ENCODE measurements at places on chromosomes 4 and X. TPM values are rescaled to one million over a fixed set of nuclear protein-coding genes. Genes with fewer than 3 reads are reported as not detected.

DNA sequence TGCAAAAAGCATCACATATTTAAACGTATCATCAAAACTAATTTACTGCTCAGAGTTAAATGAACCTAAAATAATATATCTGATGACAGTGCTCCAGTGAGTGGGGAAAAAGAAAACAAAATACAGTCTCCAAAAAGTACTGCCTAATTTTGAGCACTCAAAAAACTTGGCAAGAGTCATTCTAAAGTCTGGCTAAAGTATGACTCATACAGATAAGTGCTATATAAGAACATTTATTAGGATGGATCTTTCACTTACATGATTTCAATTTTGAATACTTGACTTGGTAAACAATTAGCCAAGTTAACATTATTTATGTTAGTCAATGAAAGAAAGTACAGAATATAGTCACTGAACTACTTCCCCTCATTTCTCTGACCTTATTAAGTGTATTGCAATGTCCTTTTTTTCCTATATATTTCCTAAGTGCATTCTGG, 27.2 kb downstream of the FBXO8 start:
- no peak for DNase-seq

- DNase-seq, result no peak
Measured at GRCh38 chr4:147643616-147644015, 26.4 kb downstream of the TMEM184C start.

FAM9B gene
- not detected for polyA plus RNA-seq

ABCD1 gene
- 22.5 TPM for polyA plus RNA-seq

GRCh38 chrX:17380221-17380620, 5.2 kb downstream of the NHS start:
- no peak for DNase-seq

STBD1 gene
- 0.27 TPM for polyA plus RNA-seq

- no peak for DNase-seq
Measured at GRCh38 chr4:182928061-182928460, 10.9 kb upstream of the DCTD start.

GRCh38 chr4:73606465-73606974, 13.7 kb downstream of the RASSF6 start:
- no peak for DNase-seq

- DNase-seq, result no peak
Measured at GRCh38 chr4:7021930-7022664, 21.1 kb upstream of the TADA2B start.

BMX gene
- polyA plus RNA-seq, result 0.09 TPM

ABCG2 gene
- not detected for polyA plus RNA-seq

DNA sequence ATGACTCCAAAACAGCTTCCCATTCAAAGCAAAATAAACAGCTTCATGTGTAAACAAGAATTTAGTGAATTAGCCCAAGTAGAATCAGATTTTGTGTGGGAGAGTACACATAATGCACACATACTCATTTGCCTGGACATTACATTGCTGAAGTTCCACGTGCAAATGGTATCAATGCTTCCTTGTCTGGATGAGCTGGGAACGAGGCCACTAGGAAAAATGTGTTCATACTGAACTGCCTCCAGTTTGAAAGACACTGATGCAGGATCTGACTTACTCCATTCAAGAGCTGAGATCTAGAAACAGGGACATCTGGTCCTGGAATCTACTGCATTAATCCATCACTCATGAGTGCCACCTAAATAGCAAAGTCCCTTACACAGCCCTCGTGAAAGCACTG, 228.0 kb downstream of the APBB2 start:
- no peak for DNase-seq

GRCh38 chr4:189032606-189033338, 893.5 kb downstream of the TRIML1 start:
- DNase-seq, result no peak

ANK2 gene
- polyA plus RNA-seq, result not detected

- DNase-seq, result no peak
Measured at GRCh38 chr4:188854436-188854835, 715.2 kb downstream of the TRIML1 start.

DNA sequence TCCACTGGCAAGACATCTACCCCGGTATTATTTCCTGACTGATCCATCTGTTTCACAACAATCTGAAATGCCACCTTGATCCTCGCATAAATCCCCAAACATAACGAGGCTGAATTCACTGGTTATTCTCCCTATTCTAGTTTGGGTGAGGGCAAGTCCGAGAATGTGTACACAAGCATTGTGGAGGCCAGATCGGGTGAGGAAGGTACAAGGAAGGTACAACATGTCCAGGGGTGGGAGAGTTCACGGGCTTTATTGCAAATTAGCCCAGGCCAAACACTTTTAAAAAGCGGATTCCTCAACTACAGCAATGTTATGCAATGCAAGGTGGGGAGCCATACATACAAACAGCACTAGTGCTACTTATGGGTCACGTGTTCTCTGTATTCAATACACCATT, 82.0 kb upstream of the STS start:
- DNase-seq, result no peak

DNA sequence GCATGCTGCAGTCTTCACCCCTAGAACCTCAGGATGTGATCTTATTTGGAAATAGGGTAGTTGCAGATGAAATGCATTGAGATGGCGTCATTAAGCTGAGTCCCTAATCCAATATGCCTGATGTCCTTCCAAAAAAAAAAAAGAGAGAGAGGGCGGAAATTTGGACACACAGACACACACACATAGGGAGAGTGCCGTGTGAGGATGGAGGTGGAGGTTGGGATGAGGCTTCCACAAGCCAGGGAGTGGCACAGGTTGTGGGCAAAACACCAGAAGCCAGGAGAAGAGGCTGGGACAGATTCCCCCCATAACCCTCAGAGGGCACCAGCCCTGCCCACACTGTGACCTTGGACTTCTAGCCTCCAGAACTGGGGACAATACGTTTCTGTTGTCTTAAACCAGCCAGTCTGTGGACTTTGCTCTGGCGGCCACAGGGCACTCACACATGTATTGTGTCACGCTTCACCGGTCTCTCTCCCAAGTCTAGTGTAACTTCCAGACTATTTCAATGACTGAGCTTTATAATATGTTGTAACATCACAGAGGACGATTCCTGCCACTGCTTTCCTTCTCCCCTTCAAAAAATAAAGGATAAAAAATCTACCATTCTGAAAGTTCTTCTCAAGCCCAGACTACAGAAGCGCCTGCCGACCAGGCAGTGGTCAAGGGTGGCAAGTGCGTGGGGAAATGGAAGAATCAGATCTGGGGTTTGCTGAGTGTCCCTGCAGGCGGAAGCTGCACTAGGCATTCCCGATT, 35.8 kb upstream of the MAN2B2 start:
- no peak for DNase-seq

DNA sequence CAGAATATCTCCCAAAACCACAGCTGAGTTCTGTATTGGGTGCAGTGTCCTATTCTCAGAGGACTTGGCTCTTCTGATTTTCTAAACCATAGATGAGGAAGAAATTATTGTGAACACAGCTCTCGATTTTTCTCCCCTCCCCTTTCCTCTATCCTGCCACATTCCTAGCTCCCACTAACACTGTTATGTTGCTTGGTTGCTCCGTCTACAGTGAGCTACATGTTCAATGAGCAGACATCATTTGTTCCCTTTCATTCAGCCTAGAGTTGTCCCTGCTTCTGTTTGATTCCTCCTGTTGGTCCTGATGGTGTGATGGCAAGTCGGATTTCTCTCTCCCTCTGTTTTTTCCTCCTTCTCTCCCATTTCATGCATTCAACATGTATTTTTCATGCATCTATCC, 65.9 kb downstream of the DIPK2B start:
- no peak for DNase-seq

IKBKG gene
- polyA plus RNA-seq, result 31.3 TPM

DNA sequence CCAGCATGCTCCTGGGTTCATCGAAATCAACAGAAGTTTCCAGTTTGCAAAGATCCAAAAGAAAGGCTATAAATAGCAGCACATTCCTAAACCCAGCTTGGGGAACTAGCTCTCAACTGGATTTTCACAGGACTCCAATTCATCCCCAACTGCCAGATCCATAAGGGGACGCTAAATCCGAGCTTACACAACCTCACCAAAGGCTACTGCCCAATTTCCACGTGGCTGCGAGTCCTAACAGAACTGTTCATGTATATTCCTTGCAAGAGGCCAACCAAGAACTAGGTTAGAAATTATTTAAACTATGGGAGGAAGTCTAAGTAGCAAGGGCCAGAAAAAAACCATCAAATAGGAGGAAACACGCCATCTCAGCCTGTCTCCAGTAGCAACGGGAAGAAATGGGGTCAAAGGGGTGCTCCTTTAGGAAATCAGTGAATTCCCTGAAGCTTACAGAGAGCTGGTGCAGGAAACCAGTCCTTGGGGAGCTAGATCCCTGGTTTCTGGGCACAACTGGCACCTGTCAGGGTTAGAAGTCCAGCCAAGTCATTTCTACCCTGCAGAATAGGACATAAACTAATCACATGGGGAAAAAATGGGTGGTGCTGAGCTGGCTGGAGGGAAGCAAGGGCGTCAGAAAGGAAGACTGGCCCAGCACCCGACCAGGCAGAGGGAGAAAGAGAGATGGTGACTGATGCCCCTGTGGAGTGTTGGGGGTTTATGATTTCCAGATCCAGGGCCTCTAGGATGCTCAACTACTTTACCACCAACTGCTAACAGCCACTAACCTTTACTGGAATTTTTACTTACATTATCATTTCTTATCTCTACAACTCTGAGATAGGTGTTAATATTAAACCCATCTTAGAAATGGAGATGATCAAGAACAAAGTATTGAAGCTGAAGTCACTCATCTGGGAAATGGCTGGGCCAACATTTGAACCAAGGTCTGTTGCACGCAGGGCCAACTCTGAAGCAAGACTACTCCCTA, 20.5 kb downstream of the RELL1 start:
- no peak for DNase-seq

- DNase-seq, result no peak
Measured at GRCh38 chrX:65772842-65773241, 105.4 kb downstream of the MSN start.

DNA sequence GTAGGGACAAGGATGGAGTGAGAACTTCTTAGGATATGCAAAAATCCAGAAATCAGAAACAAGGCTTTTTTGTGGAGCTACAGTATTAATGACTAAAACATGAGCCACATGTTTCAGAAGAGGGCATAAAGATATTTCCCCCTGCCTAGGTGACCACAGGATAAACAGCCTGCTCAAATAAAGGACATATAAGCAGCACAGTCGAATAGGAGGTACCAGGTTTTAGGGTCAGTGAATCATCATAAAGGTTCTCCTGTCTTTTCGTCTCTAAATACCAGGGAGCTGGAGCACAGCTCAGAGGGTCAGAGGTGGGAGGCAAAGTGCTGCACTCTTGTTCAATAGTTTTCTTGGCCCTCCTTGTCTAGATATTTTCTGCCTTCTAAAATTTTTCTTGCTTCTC, 211.9 kb upstream of the HS3ST1 start:
- no peak for DNase-seq

TRAM1L1 gene
- polyA plus RNA-seq, result not detected

PPEF2 gene
- not detected for polyA plus RNA-seq

NKRF gene
- 1.3 TPM for polyA plus RNA-seq

- no peak for DNase-seq
Measured at GRCh38 chr4:76559236-76560071, 124.4 kb downstream of the SHROOM3 start.

DNA sequence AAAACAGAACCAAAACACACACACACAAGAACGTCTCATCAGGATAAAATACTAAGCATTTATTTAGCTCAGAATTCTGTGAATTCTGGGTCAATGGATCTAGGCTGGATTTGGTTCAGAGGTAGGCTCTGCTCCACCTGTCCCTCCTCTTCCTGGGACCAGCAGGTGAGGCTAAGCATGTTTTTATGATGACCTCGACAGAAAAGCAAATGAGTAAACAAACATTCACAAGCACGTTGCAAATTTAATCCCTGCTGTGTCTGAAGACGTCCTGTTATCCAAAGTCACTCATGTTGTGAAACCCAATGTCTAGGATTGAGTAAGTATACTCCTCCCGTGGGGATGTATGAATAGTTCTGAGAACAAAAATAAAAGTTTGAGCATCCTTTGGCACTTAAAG, 371.4 kb upstream of the TECRL start:
- DNase-seq, result no peak

GRIA3 gene
- polyA plus RNA-seq, result not detected

KCNE5 gene
- 0.15 TPM for polyA plus RNA-seq

DNA sequence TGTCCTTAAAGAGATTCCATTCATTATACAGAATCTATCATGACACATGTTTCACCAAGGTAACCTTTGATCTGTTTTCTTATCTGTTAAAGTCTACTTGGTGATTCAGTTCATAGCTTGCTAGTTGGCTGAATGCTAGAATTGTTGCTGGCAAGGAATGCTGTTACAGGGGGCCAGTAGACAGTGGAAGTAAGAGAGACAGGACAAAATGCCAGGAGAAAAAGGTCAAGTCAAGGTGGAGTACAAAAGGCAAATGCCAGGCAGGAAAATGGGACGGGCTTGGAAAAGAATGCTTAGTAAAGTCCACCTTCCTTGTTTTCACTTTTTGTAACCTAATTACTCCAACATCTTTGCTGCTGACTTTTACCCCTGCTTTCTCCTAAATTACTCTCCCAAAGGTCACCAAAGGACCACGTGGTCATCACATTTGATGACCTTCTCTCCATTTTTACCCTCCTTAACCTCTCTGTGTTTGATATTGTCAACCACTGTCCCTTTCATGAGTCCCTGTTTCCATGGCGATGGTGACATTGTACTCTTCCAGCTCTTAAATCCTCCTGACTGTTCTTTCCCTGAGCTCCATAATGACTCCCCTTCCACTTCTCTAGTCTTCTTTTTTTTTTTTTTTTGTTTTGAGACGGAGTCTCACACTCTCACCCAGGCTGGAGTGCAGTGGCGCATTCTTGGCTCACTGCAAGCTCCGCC, 24.5 kb upstream of the TAPT1 start:
- DNase-seq, result no peak

- DNase-seq, result no peak
Measured at GRCh38 chr4:104942990-104943743, 203.5 kb upstream of the TET2 start.

DNA sequence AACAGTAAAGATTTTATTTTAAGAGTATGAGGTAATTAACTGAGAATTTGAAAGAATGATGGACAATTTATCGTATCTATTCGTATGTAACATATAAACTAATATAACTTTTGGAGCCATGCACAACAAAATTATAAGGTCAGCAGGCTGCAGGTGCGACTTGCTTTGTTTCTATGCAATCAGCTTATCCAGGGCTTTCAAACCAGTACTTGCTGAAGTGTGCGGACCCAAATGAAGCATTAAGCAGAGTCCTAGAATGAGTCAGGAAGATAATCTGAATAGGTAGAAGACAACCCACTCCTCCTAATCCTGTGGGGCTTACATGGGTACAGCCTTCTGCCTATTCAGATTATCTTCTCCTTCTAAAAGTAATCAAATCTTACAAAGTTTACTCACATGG, 2.1 kb downstream of the NSD2 start:
- DNase-seq, result no peak

GRIA2 gene
- not detected for polyA plus RNA-seq

DNA sequence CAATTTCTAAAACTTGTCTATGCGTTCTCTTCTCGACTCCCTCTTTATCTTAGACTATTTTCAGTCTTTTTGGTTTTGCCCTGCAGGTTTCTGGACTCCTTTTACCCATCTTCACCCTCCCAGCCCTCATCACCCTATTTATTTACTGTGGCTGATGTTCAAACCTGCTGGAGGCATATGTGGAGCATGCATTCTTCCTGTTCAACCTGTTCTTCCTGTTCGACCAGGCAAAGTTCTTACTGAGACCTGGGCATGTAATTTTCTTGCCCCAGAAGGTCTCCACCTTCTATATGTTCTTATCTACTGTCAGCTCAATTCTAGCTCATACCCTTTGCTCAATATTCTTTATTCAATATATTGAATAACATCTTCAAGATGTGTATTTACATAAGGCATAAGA, 69.4 kb upstream of the AGA start:
- no peak for DNase-seq
